ENCODE measurements at places on chromosomes 6 and 20.

DNA sequence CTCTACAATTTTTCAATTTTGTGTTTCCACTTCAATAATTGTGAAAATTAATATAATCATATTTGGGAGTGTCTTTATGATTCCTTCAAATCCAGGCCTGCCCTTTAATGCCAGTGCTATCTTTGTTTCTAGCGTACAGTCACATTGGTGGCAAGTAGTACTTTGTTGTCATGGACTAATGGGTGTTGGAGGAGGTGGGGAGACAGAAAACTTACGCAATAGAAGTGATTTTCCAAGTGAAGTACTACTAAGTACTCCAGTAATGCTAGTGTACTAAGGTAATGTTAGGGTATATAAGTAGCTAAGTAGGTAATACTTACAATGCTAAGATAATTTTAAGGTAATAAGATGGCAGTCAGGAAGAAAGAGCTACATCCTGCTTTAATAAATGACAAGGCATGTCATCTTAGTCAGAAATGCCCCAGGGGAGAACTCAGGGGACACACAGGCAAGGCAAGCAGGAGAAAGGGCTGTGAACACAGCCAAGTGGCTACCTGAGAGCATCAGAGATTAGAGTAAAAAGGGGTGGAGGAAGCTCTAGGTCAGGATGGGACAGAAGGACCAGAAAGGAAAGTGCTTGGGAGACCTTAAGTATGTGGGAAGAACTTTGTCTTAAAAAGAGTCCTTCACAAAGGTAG lies 217.2 kb upstream of the PRDM1 start:
- H3K27me3 ChIP-seq = no peaks in the 10 kb centered on the region
- H3K4me3 ChIP-seq = no peak overlapping the region
- H3K4me1 ChIP-seq = no peaks in the 10 kb centered on the region
- DNase-seq = no peak
- H3K36me3 ChIP-seq = no peaks in the 10 kb centered on the region

DNA sequence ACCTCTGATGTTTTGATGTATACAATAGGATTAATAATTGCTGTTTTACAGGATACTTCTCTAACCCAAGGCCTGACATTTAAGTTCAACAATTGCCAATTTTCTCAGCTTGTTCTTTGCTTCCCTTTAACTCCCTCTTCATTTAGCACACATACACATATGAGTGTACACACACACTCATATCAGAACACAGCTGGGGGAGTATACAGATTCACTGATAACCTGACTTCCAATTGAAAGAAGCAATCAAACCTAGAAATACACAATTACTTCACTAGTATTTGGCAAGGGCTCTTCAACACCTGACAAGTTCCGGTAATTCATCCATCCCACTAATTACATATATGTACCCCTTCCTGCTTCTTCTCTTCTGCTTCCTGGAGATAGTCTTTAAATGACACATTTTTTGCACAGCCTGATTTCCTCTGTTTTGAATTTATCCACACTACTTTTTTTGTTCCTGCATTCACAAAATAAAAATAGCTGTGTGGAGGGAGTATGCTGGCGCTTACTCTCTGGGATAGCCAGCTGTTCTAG lies 11.2 kb downstream of the UST start:
- H3K27ac ChIP-seq = no peak overlapping the region
- H3K36me3 ChIP-seq = no peaks in the 10 kb centered on the region
- no peaks in the 10 kb centered on the region for H3K27me3 ChIP-seq
- peaks cover 2% of the 10 kb centered on the region for H3K4me1 ChIP-seq

DNA sequence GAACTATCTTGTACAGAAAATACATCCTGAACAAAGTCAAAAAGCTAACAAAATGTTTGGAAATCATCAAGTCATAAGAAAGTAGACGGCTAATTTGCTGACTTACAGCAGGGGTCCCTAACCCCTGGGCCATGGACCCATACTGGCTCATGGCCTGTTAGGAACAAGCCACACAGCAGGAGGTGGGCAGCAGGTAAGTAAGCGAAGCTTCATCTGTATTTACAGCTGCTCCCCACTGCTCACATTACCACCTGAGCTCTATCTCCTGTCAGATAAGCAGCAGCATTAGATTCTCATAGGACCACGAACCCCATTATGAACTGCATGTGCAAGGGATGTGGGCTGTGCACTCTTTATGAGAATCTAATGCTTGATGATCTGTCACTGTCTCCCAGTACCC lies 115.5 kb downstream of the CDK19 start:
- H3K4me3 ChIP-seq = no peak overlapping the region
- H3K27ac ChIP-seq = no peak overlapping the region
- no peak for DNase-seq
- H3K36me3 ChIP-seq = no peaks in the 10 kb centered on the region
- no peaks in the 10 kb centered on the region for H3K4me1 ChIP-seq

DNA sequence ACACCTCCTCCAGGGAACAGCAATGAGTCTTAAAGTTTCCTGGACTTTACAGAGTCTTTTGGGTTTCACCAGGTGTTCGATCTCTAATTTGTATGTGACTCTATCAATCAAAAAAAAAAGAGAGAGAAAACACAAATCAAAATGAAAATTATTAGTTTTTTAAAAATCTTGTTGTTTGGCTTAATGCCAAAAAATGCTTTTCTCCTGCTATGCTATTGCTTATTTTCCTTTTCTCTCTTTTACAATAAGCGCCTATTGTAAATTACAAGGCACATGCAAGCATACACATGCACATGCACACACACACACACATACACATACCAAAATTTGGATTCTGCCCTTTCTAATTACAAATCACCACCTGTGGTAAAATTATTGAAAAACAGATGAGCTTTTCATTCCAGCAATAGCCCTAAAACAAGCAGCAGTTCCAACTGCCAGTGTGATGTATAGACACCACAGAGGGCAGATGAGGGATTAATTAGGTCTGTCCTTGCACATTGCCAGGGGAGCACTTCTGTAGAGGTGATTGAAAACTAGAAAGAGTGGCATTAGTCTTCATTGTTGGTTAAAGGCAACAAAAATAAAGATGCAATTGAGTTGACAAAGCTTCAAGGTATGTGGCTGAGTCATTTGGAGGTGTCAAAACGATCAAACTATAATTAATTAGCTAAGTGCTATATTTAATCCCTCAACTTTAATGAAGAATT lies 631.7 kb downstream of the TFAP2B start:
- no peaks in the 10 kb centered on the region for H3K36me3 ChIP-seq
- DNase-seq = no peak
- no peak overlapping the region for H3K4me3 ChIP-seq
- no peaks in the 10 kb centered on the region for H3K27me3 ChIP-seq

DNA sequence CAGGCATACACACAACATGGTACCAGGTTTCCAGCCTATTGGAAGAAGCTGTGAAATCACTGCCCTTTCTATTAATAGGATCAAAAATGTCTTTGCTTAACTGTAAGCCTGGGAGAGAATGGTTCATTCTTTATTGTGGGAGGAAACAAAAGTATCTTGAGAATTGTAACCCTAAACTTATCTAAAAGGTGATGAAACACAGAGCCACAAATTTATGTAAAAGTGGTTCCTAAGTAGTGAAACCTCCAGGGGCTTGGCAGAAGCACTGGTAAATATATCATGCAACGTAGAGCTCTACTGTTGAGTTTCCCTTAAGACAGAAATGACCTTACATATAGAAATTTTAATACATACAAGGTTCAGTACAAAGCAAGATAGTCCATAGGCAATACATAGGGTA lies 17.2 kb upstream of the NOX3 start:
- H3K4me1 ChIP-seq = no peaks in the 10 kb centered on the region
- no peaks in the 10 kb centered on the region for H3K36me3 ChIP-seq
- no peak overlapping the region for H3K27ac ChIP-seq
- H3K27me3 ChIP-seq = no peaks in the 10 kb centered on the region
- H3K4me3 ChIP-seq = no peak overlapping the region

- H3K36me3 ChIP-seq = no peaks in the 10 kb centered on the region
- H3K4me3 ChIP-seq = no peak overlapping the region
- DNase-seq = no peak
Measured at GRCh38 chr6:129628101-129628815, 81.7 kb downstream of the ARHGAP18 start.

- no peak for DNase-seq
- H3K4me1 ChIP-seq = peaks cover 6% of the 10 kb centered on the region
- no peaks in the 10 kb centered on the region for H3K27me3 ChIP-seq
- no peaks in the 10 kb centered on the region for H3K36me3 ChIP-seq
- no peak overlapping the region for H3K27ac ChIP-seq
Measured at GRCh38 chr6:163408352-163408991, 6.0 kb upstream of the QKI start.
